Activated naive CD4-positive, alpha-beta T cell treated with anti-CD3 and anti-CD28 coated beads, Interleukin-2, amount 50 U/mL, for 72 hours (primary cell): ENCODE measurements at places on chromosomes 16 and 17. TPM values are rescaled to one million over a fixed set of nuclear protein-coding genes. Genes with fewer than 3 reads are reported as not detected.

DNA sequence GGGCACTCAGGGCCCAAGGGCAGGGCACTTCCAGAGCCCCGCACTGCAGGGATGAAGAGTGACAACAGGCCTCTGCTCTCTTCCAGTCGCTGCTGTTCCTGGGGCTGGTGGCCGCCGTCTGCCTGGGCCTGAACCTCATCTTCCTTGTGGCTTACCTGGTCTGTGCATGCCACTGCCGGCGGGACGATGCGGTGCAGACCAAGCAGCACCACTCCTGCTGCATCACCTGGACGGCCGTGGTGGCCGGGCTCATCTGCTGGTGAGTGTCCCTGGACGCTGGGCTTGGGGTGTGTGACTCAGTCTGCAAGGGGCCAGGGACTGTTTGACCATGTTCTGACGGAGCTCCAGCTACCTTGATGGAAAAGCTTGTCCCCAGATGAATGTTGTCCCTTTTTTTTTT, 9.0 kb downstream of the TTYH2 start:
- no peak for DNase-seq

- DNase-seq: no peak
Measured at GRCh38 chr16:90023078-90023447, 3.8 kb upstream of the DBNDD1 start.

GRCh38 chr17:50172130-50172529, 6.3 kb downstream of the SGCA start:
- no peak for DNase-seq

GRCh38 chr17:72434581-72434980, 313.8 kb downstream of the SOX9 start:
- no peak for DNase-seq

Gene TIMP2
- total RNA-seq: 1.1 TPM

Gene ATP1B2
- 0.25 TPM for total RNA-seq

DNA sequence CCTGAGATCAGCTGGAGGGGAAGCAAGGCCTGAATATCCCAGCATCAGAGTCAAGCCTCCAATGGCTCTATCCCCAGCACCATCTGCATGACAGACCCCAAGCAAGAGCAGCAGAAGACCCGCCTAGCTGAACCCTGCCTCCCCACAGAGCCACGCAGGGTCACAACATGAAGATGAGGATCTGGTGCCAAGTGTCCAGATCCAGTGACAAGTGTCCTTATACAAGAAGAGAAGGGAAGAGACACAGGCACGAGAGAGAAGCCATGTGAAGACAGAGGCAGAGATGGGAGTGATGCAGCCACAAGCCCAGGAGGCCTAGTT, 28.9 kb downstream of the TNFRSF13B start:
- DNase-seq: no peak

GRCh38 chr17:42476411-42476810, 17.7 kb downstream of the ATP6V0A1 start:
- DNase-seq: no peak

DNA sequence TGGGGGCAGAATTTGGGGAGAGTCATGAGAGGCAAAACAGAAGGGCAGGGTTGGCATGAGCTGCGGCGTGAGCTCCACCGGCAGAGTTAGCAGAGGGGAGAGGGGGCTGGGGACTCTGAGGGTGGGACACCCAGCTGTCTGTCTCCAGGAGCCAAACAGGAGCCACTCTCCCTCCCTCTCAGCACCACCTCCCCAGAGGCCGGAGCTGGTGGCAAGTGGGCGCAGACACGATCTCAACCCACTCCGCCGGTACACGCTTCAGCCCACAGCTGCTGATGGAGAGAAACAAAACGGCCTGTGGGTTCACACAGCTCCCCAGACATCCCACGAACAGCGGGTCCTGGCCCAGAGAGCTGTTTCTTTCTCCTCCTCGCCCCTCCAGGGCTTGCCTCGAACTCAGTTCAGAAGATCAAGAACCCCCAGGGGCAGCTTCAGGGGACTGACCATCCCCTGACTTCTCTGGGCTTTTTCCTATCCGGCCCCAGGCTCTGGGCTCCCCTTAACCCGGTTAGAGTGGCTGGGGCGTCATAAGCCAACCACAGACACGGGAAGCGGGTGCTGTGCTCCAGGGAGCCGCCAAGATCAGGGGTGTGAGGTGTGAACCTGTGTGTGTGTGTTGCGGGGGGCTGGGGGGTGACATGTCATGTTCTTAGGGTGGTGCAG, 7.6 kb downstream of the RHBDF2 start:
- DNase-seq: no peak
